NCI-H345 (cell line): ENCODE measurements at places on chromosomes 4 and X.

DNA sequence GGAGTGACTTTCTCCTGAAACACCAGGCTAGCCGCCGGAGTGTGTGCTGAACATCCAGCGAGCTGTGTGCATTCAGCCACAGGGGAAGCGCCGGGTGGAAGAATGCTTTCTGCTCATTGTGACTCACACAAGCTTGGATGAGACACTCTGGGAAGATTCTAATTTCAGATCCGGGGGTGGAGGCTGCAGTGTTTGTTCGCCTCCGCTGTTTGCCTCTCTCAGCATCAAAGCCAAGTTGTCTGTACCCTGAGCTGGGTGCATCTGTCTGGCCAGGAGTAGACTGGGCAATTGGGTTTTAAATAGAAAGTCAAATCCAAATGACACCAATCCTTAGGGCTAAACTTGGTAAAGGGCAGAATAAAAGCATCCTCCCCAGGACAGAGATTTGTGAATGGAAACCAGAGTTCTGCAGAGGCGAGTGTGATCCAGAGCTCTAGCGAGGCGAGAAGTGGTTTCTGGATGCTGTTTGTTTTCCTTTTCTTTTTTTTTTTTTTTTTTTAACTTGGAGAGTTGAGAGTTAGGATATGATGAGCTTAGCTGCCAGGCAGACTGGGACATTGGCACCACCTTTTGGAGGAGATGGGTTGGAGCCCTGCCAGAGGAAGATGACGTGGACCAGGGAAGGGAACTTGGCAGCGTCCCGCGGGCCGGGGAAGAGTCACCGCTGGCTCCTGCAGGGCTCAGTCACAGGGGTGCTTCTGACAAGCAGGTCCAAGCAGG is 196.0 kb upstream of the PSAPL1 start:
- peak; percentile 68 for DNase-seq

- DNase-seq = no peak
These were observed 50.3 kb downstream of the MAML3 start for GRCh38 chr4:140103676-140104075.

- no peak for DNase-seq
These were observed 23.7 kb upstream of the UBA1 start for GRCh38 chrX:47169726-47170515.

- DNase-seq = no peak
These were observed 145.8 kb downstream of the PRKX start for GRCh38 chrX:3567686-3568085.

GRCh38 chrX:5080791-5081190 is 1147.9 kb downstream of the NLGN4X start:
- no peak for DNase-seq

DNA sequence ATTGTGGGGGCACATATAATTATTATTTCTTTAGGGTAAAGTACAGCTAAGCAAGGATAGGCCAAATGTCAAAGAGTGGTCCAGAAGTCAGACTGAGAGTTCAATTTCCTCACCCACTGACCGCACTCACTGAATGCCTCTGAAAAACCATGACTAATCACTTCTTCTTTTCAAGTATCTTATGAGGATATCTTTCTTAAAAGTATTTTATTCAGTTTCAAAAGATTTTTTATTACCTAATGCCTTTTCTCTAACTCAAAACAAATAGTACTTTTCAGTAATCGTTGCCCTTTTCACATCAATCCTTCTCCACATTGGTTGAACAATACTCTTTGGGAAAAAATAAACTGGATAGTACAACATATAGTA is 61.7 kb upstream of the CAMK2D start:
- DNase-seq = no peak

GRCh38 chr4:120671538-120671937 is 251.0 kb downstream of the PRDM5 start:
- DNase-seq = no peak

DNA sequence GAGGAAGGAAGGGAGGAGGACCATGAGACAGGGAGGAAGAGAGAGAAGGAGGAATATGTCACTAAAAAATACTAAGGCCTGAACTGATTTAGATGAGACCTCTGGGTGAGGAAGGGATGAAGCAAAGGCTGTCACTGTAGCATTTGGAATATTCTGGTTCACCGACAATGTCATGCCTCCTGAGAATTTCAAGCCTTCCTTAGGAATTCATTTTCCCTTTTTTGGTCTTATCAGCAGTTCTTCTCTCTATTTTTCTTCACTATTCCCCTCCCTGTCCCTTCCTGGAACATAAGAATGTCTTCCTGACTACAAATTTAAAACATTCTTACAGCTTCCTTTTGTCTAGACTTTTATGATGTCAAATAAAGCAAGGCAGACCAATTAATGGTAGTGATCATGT is 527.8 kb downstream of the INPP4B start:
- no peak for DNase-seq

DNA sequence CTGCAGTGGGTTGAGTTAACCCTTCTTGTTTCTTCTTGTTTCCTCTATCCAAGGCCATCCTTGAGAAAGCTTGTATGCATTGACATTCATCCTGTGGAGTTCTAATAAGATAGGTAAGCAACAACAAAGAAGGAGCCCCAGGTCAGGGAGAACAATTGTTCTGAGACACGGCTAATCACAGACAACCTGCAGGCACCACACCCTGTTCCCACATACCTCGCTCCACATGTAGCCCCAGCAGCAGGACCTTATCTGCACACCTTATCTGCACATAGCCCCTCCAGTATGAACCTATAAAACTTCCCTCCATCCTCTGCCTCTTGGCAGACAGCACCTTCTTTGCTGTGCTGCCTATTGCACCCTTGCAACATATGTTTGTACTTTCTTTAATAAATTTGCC is 129.1 kb downstream of the MSL3 start:
- no peak for DNase-seq

DNA sequence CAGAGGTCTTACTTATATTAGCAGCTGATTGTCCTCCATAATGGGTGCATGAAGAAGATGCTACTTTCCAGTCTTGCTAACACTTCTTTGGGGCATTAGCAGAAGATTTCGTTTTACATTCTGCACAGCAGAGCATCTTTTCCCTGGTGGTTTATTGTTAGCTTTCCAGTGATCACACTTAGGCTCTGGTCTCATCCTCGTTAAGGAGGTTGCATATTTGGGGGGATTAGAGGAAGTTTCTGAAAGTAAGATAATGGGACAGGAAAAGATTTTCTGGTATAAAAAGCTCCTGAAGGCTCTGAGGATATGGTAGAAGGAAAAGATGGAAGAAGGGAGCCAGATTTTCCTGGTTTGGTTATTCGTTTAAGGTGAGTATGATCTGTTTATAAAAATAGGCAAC is 134.1 kb downstream of the GATB start:
- no peak for DNase-seq

GRCh38 chr4:20813700-20814099 is 113.4 kb downstream of the PACRGL start:
- DNase-seq = no peak

GRCh38 chrX:101190736-101191135 is 28.9 kb upstream of the DRP2 start:
- no peak for DNase-seq

DNA sequence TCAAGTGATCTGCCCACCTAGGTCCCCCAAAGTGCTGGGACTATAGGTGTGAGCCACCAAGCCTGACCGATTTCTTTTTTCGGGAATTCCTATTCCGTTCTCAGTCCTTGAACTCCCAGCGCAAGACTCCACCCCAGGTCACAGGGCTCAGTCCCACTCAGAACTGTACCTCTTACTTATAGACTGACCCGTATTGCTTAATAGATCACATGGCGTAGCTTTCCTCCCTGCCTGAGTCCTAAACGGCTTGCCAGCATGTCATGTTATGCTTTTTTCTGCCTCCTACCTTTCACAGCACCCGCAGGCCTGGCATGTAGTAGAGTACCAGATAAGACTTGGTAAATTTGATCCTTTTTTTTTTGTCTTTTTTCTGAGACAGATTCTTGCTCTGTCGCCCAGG is 22.4 kb downstream of the SAT1 start:
- no peak for DNase-seq

GRCh38 chr4:65018313-65018712 is 609.1 kb upstream of the TECRL start:
- peak; percentile 79 for DNase-seq

GRCh38 chr4:186487726-186488125 is 67.6 kb downstream of the MTNR1A start:
- no peak for DNase-seq

DNA sequence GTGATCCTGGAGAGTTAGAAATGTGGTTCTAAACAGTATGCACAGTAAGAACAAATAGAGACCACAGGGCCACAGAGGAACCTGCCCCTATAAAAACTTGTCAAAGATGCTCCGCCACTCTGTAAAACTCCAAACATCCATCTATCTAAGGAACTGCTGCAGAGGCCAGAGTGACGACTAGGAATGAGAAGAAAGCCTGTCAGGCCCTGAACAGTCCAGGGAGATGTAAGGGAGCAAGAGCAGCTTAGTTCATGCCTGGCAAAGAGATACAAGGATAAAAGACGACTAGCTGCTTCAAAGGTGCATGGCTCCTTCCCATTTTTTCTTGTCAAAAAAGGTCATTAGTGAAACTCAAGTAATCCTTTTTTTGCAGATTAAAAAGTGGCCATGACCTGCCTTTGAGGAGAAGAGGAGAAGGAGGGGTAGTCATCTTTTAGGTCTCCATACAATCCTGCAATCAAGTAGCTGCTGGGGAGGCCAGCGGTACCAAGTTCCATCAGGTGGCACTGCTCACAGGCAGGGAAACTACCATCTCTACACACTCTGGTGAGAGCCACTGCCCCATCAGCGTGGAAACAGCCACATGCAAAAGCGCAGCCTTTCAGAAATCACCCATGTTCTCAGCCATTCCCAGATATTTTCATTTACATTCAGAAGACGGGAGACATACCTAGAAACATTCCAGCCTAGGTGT is 162.1 kb downstream of the TSPAN5 start:
- no peak for DNase-seq

GRCh38 chrX:50941638-50942037 is 31.1 kb downstream of the BMP15 start:
- DNase-seq = no peak

- DNase-seq = no peak
These were observed 5.1 kb downstream of the BGN start for GRCh38 chrX:153499876-153500275.

- no peak for DNase-seq
These were observed 3.7 kb downstream of the BLOC1S4 start for GRCh38 chr4:6719611-6720179.

DNA sequence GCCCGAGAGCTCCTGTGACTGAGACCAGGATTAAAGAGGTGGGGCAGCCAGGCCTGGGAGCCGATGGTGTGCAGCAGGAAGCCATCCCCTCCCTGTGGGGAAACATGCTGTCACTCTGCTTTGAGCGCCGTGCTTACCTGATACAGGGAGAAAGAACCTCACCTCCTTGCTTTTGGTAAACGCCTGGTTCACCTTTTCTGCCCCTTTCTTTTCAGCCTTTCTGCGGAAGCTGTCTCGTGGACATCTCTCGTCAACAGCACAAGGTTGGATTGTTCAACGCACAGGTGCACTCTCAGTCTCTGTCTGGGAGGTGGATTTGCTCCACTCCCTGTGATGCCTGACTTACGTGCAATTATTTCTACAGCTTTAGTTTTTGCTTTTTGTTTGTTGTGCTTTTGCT is 12.0 kb downstream of the ZFYVE28 start:
- DNase-seq = no peak
